ENCODE measurements at places on chromosomes 2 and 18. TPM values are rescaled to one million over a fixed set of nuclear protein-coding genes. Genes with fewer than 3 reads are reported as not detected.

The CDCA7 gene
- total RNA-seq, result 3.6 TPM

The CTAGE1 gene
- total RNA-seq, result not detected

DNA sequence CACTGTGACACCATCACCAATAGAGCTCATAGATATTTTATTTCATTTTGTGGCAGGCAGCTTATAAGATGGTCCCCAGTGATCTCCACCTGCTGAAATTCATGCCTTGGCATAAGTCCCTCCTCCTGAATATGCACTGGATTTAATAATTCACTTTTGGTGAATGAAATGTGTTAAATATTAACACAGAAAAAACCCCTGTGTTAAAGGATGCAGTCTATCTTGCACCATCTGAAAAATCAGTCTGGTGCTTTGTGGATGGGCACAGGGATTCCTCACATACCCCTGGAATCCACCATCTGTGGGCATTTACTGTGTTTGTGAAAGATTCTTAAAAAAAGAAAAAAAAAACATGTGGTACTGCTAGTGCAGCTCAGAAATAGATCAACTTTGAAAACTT lies 26.1 kb upstream of the WIPF1 start:
- no peak for DNase-seq

DNA sequence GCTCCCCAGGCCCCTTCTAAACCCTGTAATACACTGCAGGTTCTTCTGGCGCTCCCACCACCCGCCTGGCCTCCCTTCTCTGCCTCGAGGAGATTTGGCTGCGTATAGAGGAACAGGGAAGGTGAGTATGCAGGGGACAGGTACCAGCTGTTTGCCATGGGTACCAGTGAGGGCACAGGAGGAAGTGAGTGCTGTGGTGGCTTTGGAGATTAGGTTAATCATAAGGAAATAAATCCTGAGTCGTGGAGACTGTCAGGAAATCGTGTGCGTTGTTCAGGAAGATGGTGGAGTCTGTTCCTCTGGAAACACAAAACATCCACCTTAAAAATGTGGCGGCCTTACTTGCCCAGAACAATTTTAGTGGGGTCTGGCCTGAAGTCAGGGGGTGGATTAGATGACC lies 230.4 kb downstream of the FAM210A start:
- no peak for DNase-seq

GRCh38 chr18:66749030-66749429 lies 145.1 kb upstream of the CDH19 start:
- no peak for DNase-seq

- DNase-seq, result no peak
These were observed 57.0 kb downstream of the BCL11A start for GRCh38 chr2:60496475-60496874.

DNA sequence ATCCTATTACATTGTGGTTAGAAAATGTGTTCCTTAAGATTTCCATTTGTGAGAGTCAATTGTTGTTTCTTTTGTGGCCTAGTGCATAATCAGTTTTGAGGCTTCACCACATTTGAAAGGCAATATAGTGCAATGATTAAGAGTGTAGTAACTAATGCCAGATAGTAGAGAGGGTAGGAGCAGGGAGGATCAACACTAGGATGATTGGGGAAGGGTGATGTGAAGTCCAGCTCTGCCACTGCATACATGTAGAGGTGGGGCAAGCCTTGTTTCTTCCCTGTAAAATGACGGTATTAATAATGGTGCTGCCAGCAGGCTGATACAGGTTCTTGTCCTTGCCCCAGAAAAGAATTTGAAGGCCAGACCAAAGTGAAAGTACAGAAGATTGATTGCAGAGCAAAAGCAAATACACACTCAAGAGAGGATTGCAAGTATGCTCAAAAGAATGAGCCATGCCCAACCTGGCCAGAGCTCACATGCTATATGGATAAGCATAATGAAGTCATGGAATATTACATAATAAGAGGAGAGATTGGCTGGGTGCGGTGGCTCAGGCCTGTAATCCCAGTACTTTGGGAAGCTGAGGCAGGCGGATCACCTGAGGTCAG lies 8.0 kb downstream of the SP100 start:
- peak; percentile 74 for DNase-seq

DNA sequence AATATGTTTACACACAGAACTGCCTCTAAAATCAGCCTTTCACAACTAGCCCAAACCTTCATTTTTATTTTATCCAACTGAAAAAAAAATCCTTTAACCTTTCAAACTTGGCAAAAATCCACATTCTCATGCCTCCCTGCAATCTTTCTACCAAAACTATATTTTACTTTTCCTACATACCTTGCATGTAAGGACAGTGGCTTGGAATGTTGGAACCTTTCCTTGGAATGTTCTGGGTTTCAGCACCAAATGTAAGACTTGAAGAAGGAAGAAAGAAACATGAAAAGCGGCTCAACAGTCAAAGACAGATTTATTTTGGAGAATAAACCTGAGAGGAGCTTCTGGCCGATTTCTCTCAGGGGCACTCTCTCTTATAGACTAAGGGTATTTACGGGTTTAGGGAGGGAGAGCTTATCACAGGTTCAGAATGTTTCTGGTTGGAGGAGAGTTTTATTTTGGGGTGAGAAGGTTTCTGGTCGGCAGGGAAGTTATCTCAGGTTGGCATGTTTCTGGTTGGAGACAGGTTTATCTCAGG lies 79.7 kb downstream of the RRM2 start:
- DNase-seq, result no peak

DNA sequence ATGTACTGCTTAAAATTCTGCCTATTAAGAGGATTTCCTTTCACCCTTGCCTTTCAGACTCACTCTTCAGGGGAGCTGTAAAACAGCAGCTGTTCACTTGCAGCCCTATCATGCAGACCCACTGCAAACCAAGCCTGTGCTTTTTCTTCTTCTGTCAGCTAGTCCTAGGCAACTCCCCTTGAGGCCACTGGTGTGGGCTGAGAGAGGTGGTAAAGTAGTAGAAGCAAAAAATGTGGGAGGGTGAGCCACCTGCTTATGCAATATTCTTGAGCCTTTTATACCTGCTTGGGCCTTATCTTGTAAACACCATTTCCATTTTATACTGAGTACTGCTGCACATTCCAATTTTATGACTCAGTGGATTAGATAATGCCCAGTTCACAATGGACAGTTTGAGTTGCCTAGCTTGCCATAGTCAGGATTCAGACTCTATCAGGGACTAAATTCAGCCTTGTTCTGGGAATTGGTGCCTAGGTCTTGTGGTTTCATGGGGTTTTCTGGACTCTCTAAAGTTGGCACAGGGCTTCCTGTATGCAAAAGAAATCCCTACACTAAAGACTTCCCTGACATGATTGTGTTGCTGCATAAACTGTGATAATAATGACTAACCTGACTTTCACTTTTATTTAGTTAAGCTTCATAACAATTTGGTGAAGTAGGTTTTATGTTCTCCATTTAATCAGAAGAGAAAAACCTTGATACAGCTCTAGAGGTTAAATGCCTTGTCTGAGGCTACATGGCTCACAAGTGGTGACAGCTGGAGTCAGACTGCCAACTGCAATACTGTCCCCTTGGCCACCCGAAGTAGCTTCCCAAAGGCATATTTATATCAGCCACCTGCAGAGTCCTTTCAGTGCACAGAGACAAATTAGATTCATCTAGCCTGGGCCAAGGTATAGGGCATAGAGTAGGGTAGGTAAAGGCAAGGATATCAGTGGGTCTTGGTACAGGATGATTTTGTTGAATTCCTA lies 47.4 kb upstream of the KDM3A start:
- DNase-seq, result peak; percentile 40

DNA sequence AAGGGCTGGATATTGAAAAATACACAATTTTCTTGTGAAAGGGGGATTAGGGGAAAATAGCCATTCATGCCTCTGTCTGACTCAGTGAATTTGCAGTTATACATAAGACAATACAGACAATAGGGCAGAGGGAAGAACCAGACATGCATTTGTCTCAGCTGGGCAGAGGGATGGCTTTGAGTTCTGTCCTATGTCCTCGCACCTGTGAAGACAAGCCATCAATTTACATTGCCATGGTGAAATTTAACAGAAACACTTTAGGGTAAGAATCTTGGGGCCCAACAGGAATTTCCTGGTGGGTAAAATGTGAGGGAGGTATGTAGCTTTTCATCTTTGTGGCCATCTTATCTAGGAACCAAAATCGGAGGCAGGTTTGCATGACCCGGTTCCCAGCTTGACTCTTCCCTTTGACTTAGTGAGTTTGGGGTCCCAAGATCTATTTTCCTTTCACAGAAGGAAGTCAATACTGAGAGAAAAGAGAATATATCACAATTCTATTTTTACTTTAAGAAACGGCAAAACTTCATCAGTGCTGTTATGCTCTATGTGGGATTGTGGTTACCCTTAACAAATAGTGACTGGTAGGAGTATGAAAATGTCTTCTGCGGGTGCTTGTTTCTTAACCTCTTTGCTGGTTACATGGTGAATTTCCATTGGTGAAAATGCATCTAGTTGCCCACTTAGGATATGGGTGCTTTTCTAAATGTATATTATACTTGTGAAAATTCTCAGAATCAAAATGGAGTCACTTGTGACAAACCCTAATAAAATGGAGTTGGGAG lies 221.8 kb downstream of the SPP2 start:
- DNase-seq, result no peak

The EMX1 gene
- 0.26 TPM for total RNA-seq

DNA sequence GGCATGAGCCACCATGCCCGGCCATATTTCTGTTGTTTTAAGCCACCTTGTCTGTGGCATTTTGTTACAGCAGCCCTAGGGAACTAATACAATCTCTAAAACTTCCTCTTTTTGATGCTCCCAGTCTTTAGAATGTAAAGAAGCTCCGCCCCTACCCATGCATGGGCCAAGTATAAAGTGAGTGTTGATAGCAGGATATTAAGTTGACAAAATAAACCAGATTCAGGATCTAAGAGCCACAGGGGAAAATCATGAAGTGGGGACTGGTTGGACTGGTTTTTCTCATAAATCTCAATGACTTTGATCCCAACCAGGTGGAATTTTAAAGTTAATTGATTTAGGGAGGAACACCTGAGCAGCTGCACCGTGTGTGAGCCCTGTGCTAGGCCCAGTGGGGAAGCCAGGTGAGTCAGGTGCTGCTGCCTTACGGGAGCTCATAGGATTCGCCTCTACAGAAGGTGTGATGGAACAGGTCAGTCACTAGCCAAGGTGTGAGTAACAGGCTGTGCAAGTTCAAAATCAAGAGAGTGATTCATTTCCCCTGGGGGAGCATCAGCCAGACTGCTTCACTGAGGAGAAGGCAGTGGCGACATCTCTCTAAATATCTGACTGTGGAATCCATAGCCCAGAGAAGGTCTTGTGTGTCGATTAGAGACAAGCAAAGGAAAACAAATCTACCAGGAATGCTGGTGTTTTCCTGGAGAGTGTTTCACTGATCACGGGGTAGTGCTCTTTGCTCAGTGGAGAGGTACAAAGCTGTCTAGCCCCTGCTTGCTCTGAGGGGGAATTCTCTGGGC lies 63.0 kb upstream of the MSH2 start:
- DNase-seq, result no peak

The RASGRP3 gene
- total RNA-seq, result 3.9 TPM

The NCKAP5 gene
- 2.6 TPM for total RNA-seq

All from body of pancreas (tissue), 4 donors.